Renal cortical epithelial cell (primary cell): ENCODE measurements at places on chromosomes 3 and 15. TPM values are rescaled to one million over a fixed set of nuclear protein-coding genes. Genes with fewer than 3 reads are reported as not detected.

Gene ATP10A
- 16.5 and 29.7 TPM in 2 replicates for total RNA-seq

DNA sequence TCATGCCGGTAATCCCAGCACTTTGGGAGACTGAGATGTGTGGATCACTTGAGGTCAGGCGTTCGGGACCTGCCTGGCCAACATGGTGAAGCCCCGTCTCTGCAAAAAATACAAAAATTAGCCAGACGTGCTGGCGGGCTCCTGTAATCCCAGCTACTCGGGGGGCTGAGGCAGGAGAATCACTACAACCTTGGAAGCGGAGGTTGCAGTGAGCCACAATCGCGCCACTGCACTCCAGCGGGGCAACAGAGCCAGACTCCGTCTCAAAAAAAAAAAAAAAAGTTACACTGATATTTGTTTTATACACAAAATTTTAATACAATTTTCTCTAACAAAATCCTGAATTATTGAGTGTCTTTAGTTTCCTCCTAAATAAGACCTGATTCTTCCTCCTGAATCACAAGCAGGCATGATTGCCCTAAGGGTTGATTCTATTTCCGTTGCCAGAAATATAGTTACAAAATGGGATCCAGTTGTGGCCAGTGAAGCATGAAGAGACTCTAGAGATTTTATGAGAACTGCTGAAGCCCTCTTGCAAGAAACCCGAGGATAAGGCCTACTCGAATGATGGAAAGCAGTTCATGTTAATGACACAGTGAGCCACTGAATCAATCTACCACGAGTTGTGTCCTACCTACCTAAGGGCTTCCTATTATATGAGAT is 9.6 kb upstream of the SMARCC1 start:
- peak; percentile 47 for DNase-seq

- peak; percentile 87 for DNase-seq
These were observed 63.0 kb downstream of the CHSY1 start for GRCh38 chr15:101188637-101189408.

GRCh38 chr3:9026320-9027045 is 63.2 kb upstream of the RAD18 start:
- no peak for DNase-seq

- DNase-seq, result no peak
These were observed 26.3 kb downstream of the DZIP1L start for GRCh38 chr3:138089091-138089490.

GRCh38 chr3:189797103-189797750 is 166.0 kb downstream of the TP63 start:
- DNase-seq, result no peak

DNA sequence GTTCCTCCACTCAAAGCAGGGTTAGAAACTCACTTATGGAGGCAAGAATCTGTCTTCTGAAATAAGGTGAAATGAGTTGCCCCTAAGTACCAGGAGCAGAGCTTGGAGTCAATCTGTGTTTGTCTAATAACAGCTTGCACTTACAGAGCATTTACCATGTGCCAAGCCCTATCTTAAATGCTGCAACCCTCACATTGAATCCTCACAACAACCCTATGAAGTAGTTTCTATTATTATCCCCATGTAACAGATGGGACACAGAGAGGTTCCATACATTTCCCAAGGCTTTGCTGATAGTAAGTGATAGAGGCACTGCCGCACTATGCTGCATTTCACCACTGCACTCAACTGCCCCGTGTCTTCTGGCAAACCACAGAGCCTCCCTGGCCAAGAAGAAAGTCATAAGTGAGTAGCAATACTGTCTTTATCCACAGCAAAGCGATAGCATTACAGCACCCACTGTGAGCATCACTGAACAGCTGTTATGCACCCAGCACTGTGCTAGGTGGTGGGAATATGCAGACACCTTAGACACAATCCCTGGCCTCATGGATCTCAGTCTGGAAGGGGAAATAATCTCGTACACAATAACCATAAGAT is 141.5 kb downstream of the SSR3 start:
- DNase-seq, result no peak

DNA sequence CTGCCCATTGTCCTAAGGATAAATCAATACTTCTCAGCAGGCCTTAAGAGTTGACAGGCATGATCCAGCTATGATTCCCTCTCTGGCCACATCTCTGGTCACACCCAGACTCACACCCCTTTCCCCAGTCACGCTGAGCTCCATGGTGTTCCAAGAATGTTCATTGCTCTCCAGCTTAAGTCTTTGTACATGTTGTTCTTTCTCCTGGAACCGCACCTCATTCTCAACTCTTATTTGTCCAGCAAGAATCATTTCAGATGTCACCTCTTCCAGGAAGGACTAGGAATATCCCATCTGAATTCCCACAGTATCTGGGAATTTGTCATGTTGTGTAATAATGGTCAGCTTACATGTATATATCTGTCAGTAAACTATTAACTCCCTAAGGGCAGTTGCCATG is 118.3 kb upstream of the GALNT15 start:
- peak; percentile 66 for DNase-seq

DNA sequence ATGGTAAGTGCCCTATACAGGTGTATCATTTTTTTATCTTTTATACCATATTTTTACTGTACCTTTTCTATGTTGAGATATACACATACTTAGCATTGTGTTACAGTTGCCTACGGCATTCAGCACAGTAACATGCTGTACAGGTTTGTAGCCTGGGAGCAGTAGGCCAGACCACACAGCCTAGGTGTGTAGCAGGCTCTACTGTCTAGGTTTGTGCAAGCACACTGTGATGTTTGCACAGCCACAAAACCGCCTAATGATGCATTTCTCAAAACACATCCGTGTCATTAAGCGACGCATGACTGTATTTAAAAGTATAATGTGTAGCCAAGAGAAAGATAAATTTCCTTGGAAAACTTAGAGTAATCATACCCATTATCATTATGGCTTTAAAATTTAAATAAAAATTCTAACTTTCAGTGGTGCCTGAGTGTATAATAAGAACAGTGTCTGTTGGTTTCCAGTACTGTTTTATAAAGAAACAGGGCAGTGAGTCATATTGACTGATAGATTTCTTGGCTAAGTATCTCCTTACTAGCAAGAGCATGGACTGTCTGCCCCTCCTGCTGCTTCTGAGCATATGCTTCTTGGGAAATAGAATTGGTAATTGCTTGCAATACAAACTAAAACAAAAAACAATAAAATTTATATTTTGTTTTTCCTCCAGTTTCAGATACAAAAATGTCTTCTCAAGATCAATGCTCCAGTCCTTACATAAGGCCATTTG is 18.3 kb downstream of the CALML4 start:
- no peak for DNase-seq

DNA sequence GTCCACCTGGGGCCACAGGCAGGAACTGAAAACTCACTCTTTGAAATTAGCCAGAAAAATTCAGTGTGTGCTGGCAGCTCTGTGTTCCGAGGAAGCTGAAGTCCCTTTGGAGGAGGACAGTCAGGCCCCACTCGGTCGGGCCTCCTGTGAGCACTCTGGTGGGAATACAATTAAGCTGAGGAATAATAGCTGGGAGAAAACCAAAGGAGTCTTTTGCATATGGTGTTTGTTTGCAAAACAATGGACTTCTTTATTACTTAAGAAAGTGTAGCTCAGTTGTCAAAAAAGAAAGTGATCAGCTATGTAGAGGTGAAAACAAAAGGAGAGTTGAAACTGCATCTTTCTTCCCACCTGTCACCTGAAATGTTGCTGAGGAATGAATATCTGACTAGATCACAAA is 202.5 kb downstream of the MEIS2 start:
- no peak for DNase-seq

DNA sequence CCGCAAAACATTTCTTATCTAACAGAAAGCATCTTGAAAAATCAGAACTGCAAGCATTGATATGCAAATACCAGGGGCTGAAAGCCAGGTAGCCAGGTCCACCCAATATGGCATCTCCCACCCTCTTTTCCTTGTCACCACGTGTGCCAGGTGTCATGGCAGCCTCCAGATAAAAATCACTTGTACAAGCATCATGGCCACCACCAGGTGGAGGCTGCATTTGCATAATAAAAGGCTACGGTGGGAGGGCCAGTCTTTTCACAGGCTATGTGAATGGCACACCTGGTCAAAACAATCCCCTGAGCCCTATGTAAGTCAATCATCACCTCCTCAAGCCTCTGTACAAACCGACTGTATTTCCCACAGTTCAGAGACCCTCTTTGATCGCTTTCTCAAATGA is 1233.1 kb upstream of the ALCAM start:
- no peak for DNase-seq

Gene SKOR1
- total RNA-seq, result 0.10 TPM in 1 of 2 replicates, not detected in the other

Gene CALML4
- total RNA-seq, result 1.3 and 1.6 TPM in 2 replicates

- no peak for DNase-seq
These were observed 58.8 kb downstream of the RNF13 start for GRCh38 chr3:149871855-149872254.

DNA sequence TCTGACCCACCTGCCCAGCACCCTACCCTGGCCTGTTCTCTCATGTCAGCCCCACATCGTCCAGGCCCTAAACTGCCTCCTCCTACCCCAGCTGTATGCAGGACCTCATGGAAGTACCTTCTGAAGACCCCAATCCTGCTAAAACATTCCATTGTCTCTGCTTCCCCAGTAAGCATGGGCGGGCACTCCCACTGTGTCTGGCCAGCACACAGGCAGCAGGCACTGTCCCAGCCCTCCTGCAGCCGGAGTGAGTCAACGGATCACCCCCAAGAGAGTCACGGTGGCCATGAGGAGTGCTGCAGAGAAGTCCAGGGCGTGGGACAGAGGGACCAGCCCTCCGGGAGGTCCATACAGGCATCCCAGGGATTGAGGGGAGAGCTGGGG is 36.4 kb upstream of the SLCO2A1 start:
- DNase-seq, result no peak

GRCh38 chr3:101278727-101279126 is 41.6 kb downstream of the IMPG2 start:
- DNase-seq, result no peak

DNA sequence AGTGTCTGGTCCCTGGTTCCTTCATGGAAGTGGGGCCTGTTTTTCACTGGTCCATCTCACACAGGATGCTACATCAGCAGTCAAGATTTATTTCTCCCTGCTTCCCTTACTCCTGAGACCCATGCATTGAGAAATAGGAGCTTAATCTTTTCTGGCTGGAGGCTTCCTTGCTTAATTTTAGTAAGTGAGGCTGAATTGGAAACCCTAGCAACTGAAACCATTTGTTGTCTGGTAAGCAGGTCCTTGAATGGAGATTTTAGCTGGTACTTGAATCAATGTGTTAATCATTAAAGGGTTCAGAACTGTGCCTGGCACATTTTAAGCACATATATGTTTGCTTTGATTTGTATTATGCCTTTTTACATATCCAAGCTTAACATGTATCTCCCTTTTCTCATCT is 20.2 kb upstream of the MEF2A start:
- peak; percentile 61 for DNase-seq

Gene GOLGA8S
- total RNA-seq, result 0.10 TPM in 1 of 2 replicates, not detected in the other

DNA sequence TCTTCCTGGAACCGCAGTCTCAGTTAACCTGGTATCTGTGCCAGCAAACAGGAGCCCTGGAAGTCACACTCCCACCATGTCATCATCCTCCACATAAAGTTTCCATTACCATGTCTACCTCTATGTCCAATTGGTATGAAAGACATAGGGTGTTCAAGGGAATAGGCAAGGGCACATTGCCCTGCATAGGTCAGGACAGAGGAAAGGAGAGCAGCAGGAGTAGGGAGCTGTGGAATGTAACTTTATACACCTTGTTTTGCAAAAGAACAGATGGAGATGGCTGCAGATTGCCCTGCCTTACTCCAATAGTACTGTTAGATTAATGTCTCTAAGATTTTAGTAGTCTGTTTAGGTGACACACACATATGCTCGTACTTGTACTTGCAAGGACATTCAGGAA is 1056.4 kb downstream of the NTRK3 start:
- no peak for DNase-seq

Gene CHRNA5
- total RNA-seq, result 4.1 and 6.6 TPM in 2 replicates

DNA sequence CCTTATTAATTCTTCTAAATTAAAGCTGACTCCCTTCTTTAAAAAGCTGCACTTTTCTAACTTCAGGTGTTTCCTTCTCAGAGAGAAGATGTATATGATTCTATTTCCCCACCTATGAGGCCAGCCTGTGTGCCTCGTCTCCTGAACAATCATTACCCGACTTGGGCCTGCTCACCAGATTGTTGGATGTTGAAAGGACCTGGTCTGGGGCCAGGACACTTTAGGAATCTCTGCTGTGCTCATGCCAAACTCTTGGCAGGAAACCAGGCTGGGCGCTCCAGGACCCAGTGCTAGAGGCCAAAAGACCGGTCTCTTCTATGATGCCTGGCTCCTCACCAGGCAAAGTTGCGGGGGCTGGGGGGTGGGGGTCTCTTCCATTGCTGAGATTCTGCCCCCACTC is 16.9 kb upstream of the LRRC31 start:
- peak; percentile 84 for DNase-seq
